ENCODE measurements at places on chromosomes 13 and 19. TPM values are rescaled to one million over a fixed set of nuclear protein-coding genes. Genes with fewer than 3 reads are reported as not detected.

DNA sequence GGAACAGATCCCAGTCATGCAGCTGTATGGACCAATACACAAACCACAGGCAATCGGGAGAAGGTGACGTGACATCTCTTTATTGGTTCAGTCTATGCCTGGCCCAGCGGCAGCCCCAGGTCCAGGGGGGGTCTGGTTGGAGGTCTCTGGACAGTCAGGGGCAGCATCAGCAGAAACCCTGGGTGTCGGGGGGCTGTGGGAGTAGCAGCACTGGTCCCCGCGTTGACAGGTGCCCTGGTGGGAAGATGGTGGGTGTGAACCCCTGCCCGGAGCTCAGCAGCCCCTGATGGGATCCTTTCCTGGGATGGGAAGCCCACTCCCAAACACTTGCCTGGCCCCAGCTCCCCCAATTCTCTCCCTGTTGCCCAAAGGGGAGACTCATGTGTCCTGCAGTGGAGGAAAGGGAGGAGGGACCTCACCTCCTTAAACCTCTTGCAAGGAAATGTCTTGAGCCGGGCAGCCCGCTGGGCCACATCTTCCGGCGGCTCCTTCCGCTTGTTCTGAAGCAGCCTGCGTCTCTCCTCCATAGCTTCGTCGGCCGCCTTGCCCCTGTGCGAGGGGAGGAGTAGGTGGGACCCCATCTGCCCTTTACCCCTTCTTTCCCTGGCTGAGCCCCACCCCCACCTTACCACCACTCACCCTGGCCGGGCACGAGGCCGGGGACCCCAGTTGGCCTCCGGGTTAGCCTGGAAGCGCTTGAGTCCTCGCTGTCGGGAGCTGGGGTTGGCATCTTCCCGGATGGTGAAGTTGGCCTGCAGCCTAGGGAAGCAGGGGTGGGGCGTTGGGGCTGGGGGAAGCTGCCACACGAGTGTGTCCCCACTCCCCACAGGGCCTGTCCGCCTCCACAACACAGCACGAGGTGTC is 2.4 kb upstream of the LYL1 start:
- no peaks in the 10 kb centered on the region for H3K27me3 ChIP-seq
- peak overlapping the region; percentile 50 for H3K4me3 ChIP-seq
- H3K36me3 ChIP-seq, result peaks cover 19% of the 10 kb centered on the region

DNA sequence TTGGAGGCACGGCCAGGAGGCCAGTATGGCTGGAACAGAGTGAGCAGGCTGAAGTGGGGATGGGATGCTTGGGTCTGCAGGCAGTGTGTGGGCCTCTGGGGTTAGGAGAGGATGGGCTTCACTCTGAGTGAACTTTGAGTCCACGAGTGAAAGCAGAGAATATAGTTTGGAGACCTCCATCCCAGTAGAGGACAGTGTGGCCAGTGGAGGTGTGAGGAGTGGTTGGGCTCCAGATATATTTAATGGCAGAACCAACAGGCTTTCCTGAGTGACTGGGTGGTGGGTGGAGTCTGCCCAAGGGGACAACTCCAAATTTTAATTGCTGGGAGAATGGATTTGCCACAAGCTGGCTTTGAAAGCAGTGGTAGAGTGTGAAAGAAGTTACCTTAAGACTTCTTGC is 27.3 kb downstream of the GATAD2A start:
- no peak for DNase-seq
- H3K36me3 ChIP-seq, result no peaks in the 10 kb centered on the region
- no peaks in the 10 kb centered on the region for H3K27me3 ChIP-seq
- no peak overlapping the region for H3K27ac ChIP-seq

DNA sequence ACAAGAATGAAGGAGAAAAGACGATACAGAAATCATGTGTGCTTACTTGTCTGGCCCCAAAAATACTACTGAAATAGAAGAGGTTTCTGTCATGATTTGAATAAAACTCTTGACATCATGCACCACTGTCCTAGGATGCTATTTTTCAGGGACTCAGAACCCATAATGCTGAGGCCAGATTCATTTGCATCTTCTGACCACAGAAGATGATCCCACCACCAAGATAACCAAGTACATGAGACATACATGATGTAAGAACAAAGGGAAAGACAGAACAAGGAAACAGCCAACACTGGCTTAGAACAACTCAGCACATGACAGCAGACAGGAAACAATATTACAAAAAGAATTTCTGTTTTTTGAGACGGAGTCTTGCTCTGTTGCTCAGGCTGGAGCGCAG is 2.5 kb downstream of the ZNF552 start:
- H3K27ac ChIP-seq, result peak overlapping the region; percentile 61
- no peak for DNase-seq
- no peak overlapping the region for H3K4me3 ChIP-seq
- H3K36me3 ChIP-seq, result peaks cover 47% of the 10 kb centered on the region
- H3K27me3 ChIP-seq, result no peaks in the 10 kb centered on the region

DNA sequence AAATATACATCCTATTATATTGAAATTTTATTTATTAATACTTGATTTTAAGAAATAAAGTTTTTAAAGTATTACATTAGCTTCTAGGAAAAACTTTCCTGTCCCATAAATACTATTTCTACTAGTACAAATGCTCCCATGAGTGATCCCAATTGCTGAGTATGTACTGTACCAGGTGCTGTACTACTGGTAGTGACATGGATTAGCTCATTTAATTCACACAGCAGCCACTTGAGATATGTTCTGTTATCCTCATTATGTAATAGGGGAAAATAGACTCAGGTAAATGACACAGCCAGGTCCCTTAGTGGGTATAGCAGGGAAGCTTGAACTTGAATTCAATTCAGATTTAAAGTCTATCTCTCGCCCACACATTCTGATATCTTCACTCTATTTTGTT is 363.1 kb downstream of the FGF14 start:
- H3K4me1 ChIP-seq, result no peaks in the 10 kb centered on the region
- no peaks in the 10 kb centered on the region for H3K36me3 ChIP-seq
- H3K27ac ChIP-seq, result no peak overlapping the region
- no peak for DNase-seq
- no peaks in the 10 kb centered on the region for H3K27me3 ChIP-seq

GRCh38 chr13:25873242-25873612 is 178.6 kb downstream of the SHISA2 start:
- no peak overlapping the region for H3K4me3 ChIP-seq
- no peak for DNase-seq
- H3K27me3 ChIP-seq, result no peaks in the 10 kb centered on the region
- no peak overlapping the region for H3K27ac ChIP-seq
- H3K36me3 ChIP-seq, result no peaks in the 10 kb centered on the region
- no peaks in the 10 kb centered on the region for H3K4me1 ChIP-seq

- no peaks in the 10 kb centered on the region for H3K4me1 ChIP-seq
- no peaks in the 10 kb centered on the region for H3K36me3 ChIP-seq
- DNase-seq, result no peak
- no peak overlapping the region for H3K27ac ChIP-seq
Measured at GRCh38 chr13:82803341-82803740, 1078.9 kb downstream of the SLITRK1 start.

- no peak overlapping the region for H3K27ac ChIP-seq
- no peaks in the 10 kb centered on the region for H3K4me1 ChIP-seq
- no peaks in the 10 kb centered on the region for H3K27me3 ChIP-seq
- no peak for DNase-seq
- peaks cover 97% of the 10 kb centered on the region for H3K36me3 ChIP-seq
Measured at GRCh38 chr19:58252102-58252685, 23.5 kb downstream of the ZNF544 start.

DNA sequence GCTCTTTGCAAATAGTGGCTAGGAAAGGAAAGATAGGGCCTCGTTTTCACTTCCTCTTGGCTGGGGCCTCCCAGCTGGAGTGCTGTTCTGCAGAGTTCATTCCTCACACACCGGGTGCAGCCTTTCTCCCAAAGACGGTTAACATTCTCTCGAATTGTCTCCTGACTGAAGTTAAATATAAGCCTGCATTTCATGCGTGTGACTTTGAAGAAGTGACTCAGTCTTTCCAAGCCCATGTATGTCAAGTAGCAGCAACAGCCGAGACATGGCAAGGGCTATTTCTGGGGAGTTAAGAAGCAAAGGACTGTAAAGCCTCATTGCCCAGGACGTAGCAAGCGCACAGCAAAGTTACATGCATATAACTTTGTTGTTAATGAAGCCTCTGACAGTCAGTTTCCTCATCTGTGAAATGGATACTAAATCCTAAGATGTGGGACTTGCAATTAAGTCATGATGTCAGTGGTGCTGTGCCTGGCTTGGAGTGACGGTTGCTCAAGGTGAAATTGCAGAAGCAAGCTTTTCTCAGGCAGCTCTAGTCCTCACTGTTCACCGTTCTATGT is 502.4 kb downstream of the MYO16 start:
- peaks cover 10% of the 10 kb centered on the region for H3K4me1 ChIP-seq
- H3K27ac ChIP-seq, result no peak overlapping the region
- no peak overlapping the region for H3K4me3 ChIP-seq
- DNase-seq, result no peak

The ZNF880 gene
- 10.7 TPM for total RNA-seq

The PLPPR2 gene
- 14.7 TPM for total RNA-seq

The CALR3 gene
- not detected for total RNA-seq

The EDDM13 gene
- total RNA-seq, result 0.89 TPM

The XRCC1 gene
- total RNA-seq, result 26.5 TPM

The GARIN5A gene
- total RNA-seq, result not detected

Data from upper lobe of left lung (tissue), 6 donors.